Activated naive CD4-positive, alpha-beta T cell treated with Interleukin-2 at 50 U/mL for 16 hours (primary cell): ENCODE measurements at places on chromosomes 13 and 19.

GRCh38 chr13:98405107-98405571 lies 171.8 kb downstream of the STK24 start:
- no peak for DNase-seq

DNA sequence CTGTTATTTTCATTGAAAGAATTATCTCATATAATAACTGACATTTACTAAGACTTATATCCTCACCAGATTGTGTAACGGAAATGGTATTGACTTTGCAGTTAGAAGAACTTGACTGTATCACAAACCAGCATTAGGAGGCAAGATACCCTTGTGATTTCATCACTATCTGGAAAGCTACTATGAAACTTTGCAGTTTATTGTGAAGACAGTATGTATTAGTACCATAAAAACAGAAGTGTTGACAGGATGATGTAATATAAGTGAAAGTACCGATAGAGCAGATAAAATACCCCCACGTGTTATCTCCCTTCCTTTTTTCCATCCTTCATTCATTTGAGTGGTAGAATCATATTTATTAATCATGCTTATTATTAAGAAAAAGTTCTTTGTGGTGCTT lies 365.7 kb upstream of the KLHL1 start:
- DNase-seq, result no peak

GRCh38 chr19:4161415-4162077 lies 8.1 kb downstream of the CREB3L3 start:
- no peak for DNase-seq

DNA sequence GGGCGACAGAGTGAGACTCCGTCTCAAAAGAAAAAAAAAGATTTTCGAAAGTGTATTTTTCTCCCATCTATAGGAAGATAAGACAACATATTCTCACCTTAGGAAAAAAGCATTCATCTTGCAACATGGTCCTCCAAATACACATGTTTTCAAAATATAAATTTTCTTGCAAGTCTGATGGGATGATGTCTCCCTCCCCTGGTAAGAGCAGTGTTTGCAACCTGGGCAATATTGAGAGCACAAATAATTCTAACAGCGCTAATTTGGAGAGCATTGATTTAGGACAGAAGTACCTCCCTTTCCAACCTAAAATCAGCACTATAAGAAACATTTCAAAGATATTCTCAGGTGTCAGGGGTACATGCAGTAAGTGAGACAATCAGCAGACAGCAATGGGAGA lies 61.0 kb upstream of the SHISA2 start:
- no peak for DNase-seq

- peak; percentile 91 for DNase-seq
Observed at GRCh38 chr19:17260842-17261325, 3.7 kb downstream of the USHBP1 start.

DNA sequence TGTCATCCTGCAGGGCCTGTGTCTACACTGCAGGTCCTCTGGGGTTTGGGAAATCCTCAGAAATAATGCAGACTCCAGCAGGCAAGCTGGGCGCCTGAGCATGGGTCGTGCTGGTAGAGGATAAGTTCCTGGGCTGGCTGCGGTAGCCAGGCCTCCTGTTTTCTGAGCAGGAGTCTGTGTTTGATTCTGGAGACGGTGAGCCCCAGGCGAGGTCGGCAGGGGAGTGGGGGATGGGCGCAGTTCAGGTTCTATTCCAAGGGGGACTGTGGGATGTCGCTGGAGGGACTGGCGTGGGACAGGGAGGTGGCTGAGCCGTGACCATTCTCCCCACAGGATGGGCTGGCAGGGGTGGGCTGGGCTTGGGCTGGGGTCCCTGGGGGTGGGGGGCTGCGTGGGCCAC lies 154.7 kb downstream of the KDM4B start:
- DNase-seq, result no peak

GRCh38 chr13:80201694-80202468 lies 139.0 kb downstream of the SPRY2 start:
- no peak for DNase-seq

GRCh38 chr19:31046024-31046423 lies 303.2 kb downstream of the TSHZ3 start:
- DNase-seq, result no peak

DNA sequence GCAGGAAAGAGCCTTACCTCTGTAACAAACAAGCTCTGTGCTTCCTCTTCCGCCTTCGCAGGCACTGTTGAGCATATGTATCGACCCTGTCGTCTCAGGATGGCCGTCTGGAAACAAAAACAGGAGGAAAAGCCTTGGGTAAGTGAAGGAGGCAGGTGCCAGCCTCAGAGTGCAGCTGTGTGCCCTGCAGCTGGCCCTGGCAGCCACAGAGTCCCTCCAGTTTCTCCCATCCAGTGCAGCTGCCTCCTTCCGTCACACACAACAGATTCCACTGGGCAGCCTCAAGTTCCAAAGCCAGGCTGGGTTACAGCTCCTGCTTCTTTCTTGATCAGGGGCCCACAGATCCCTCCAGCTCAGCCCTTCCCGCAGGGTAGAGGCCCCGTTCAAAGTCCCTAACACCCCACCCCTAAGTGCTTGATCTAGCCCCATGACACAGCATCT lies 47.7 kb downstream of the DOCK9 start:
- no peak for DNase-seq

GRCh38 chr19:44212866-44213346 lies 574 bp downstream of the ZNF227 start:
- no peak for DNase-seq

GRCh38 chr13:65999411-65999810 lies 1230.7 kb downstream of the PCDH9 start:
- no peak for DNase-seq

DNA sequence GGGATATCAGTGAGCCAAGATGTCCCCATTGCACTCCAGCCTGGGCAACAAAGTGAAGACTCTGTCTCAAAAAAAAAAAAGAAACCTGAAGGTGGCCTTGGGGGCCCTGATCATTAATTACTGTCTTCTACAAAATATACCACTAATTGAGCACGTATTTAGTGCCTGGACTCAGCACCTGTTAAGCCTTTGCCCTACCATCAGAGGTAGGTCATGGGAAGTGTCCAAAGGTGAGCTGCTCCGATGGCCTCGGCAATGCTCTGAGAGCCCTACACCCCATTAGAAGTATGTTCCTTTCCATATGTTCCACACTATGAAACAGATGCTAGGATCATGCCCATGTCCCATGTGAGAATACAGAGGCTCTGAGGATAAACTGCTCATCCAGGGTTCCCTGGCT lies 20.9 kb downstream of the NOSIP start:
- no peak for DNase-seq

- peak; percentile 86 for DNase-seq
Observed at GRCh38 chr19:57583521-57584416, at the start of gene ZIK1. Gene ZIK1 (plus strand): TSS chr19:57584145. CDS start chr19:57584357, 212 bp downstream.

- DNase-seq, result peak; percentile 45
Observed at GRCh38 chr19:5403968-5404640, 51.1 kb upstream of the ZNRF4 start.

- peak; percentile 52 for DNase-seq
Observed at GRCh38 chr19:19372656-19373416, 32.6 kb upstream of the GATAD2A start.

- no peak for DNase-seq
Observed at GRCh38 chr19:47044946-47045866, 3.2 kb downstream of the TMEM160 start.

- no peak for DNase-seq
Observed at GRCh38 chr13:28000567-28000966, 12.1 kb upstream of the URAD start.

DNA sequence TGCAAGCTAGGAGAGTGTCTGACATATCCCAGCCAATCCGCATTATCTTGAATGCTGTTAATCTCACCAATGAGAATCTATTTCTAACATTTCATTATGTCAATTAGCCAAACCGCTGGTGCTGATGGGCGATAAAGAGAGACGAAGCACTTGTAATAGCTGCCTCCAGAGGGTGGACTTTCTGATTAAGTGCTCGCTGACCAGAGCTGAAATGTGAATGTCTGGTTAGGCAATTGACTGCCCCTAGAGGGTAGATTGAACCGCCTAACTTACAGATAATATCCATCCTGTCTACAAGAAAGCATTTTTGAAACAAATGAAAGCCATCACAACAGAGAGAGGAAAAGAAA lies 552 bp upstream of the GRWD1 start:
- DNase-seq, result peak; percentile 13

GRCh38 chr19:32336259-32337083 lies 8.9 kb upstream of the ZNF507 start:
- DNase-seq, result no peak

- no peak for DNase-seq
Observed at GRCh38 chr13:25731536-25731935, 320.3 kb downstream of the SHISA2 start.

DNA sequence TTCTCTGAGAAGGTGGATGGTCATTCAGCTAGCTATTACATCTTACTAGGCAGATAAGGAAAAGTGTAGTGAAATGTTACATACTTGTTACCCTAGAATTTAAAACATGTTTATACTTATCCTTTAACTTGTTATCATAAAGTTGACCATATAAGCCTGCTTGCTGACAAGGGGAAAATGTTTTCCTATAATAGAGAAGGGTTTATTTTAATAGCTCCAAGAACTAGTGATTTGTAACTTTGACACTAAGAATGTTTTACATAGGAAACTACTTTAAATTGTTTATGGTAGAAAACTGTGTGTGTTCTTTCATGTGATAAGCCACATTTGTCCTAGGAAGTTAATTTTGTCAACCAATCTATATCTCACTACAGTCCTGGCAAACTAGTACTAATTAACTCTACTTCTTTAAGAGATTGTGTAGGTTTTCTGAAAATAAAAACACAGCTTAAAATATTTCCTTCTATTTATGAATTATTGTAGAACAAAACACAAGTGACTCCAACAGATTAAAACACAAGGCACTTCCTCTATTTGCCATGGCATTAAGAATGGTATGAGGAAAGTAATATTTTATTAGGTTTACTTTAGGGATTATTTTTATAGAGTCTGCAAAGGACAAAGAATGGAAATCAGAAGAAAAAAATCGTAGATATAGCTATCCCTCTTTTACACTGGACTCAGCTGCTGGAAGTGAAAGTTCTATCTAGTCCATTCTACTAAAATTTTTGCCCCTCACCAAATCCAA lies 233.3 kb upstream of the NBEA start:
- DNase-seq, result no peak
